Gastrocnemius medialis (tissue), 4 donors: ENCODE measurements at places on chromosomes 1 and 21. TPM values are rescaled to one million over a fixed set of nuclear protein-coding genes. Genes with fewer than 3 reads are reported as not detected.

ATP1A4 gene
- 0.47 TPM for total RNA-seq

GRCh38 chr1:24154215-24154614, 11.3 kb upstream of the IL22RA1 start:
- no peaks in the 10 kb centered on the region for H3K27me3 ChIP-seq
- peaks cover 17% of the 10 kb centered on the region for H3K4me1 ChIP-seq
- no peak overlapping the region for H3K27ac ChIP-seq
- H3K4me3 ChIP-seq = no peak overlapping the region
- no peak for DNase-seq

PSRC1 gene
- total RNA-seq = 0.84 TPM

GRCh38 chr21:38280454-38280853, 23.7 kb downstream of the KCNJ15 start:
- no peak overlapping the region for H3K4me3 ChIP-seq
- H3K27ac ChIP-seq = no peak overlapping the region
- no peaks in the 10 kb centered on the region for H3K27me3 ChIP-seq

GRCh38 chr1:36590771-36591170, 108.1 kb upstream of the CSF3R start:
- H3K27me3 ChIP-seq = peaks cover 39% of the 10 kb centered on the region
- H3K4me1 ChIP-seq = no peaks in the 10 kb centered on the region
- no peak overlapping the region for H3K4me3 ChIP-seq
- no peak overlapping the region for H3K27ac ChIP-seq
- no peak for DNase-seq
- H3K36me3 ChIP-seq = no peaks in the 10 kb centered on the region

DNA sequence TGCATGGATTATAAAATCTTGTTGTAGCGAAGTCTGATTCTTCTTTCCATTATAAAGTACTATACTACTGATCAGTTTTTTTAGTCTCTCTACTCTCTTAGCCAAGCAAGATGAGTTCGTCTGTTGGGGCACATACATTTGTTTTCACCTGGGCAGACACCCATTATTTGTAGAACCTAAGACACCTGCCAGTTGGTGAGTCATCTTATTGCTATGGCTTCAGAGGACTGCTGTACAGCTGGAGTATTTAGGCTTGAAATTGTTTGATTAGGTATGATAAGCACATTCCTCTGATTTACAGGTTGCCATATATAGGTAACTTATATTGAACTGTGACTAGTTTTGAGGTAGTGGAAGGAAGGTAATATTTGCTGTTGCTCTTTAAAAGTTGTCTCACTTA, 17.2 kb downstream of the RBM15 start:
- H3K36me3 ChIP-seq = no peaks in the 10 kb centered on the region
- no peak overlapping the region for H3K4me3 ChIP-seq

DNA sequence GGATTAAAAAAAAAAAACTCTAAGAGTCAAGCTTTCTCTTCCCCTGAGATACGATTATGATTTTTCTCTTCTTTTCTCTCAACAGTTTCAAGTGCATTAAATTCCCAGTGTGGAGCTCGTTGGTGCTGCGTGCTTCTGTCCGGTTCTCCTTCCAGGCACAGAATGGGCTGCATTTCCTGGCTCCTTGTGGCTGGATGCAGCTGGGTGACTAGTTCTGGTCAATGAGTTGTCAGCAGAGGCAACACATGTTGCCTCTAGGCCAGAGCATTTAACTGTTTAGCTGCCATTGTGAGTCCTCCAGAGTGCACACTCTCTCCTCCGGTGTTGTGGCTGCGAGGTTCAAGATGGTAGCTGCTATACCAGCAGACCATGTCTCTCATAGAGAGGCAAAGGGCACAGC, 312.9 kb downstream of the RRAGC start:
- H3K36me3 ChIP-seq = no peaks in the 10 kb centered on the region
- H3K4me1 ChIP-seq = no peaks in the 10 kb centered on the region
- no peak overlapping the region for H3K4me3 ChIP-seq
- no peak overlapping the region for H3K27ac ChIP-seq
- no peak for DNase-seq

TCHHL1 gene
- not detected for total RNA-seq
